NCI-H510A (cell line): ENCODE measurements at places on chromosomes 11 and 22.

GRCh38 chr11:123582992-123583504 is 71.4 kb downstream of the SCN3B start:
- DNase-seq = no peak

DNA sequence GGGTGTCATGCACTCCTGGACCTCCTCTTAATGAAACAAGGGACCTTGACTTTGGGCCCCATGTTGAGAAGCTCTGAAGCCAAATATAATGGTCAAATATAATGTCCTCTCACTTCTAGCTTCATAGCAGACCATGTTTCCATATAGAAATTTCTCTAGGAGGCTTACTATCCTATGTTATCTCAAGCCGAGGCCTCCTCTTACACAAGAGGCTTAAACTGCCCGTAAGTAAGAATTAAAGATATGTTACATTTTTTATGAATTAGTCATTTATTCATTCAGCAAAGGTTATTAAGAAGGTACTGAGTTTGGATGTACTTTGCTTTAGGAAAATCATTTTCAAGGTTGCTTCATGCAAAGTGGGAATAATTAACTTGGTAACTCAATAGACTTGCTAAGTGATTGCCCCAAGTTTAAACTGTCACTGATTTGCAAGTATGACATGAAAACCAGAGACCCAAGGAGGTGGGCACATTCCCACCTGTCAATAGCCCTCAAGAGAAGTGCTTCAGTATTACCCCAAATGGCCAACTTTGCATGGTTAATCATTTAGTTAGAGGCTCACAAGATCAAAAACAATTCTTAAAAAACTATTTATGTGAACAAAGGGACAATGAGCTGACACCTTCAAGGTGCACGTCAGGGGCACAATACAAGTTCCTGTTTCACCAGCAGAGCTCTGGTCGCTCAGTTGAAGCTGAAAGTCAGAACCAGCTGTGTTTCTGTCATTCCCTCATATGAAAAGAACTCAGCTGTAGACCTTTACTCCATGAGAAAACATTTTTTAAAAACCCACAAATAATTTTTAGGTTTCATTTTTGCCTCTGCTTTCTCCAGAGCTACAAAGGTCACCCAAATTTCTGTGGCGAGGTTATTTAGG is 20.9 kb downstream of the BDNF start:
- DNase-seq = no peak

DNA sequence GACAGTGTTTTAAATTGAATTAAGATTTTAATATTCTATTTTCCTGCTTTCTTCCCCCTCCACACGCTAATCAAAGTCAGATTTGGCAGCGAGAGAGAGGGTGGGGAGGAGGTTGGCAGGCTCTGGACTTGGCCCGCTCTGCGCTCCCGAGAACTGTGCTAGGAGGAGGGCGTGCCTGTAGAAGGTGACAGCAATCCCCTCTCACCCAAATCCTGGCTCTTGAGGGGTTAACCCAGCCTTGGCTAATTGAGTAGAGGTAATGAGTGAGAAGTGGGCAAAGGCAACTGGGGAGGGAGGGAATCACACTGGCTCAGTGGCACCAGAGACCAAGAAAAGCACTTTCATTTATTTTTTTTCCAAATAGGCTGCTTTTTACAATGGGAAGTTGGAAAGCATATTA is 42.2 kb downstream of the BUD13 start:
- no peak for DNase-seq

DNA sequence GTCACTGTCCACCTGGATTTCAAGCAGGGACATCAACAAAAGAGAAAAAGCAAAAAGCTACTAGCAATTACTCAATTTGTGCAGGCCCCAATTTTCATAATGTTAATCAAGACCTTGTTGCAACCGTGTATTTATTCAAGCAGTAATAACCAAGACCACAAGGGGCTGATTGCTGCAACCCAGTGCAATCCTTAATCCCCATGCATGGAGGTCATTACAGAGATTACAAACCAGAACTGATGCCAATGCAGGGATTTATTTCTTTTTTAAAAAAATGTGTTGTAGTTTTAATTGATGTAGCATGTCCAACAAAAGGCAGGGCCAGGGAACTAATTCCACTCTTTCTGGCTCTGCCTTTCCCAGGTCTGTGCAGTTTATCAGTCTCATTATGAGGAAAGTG is 18.4 kb downstream of the TECTA start:
- no peak for DNase-seq

DNA sequence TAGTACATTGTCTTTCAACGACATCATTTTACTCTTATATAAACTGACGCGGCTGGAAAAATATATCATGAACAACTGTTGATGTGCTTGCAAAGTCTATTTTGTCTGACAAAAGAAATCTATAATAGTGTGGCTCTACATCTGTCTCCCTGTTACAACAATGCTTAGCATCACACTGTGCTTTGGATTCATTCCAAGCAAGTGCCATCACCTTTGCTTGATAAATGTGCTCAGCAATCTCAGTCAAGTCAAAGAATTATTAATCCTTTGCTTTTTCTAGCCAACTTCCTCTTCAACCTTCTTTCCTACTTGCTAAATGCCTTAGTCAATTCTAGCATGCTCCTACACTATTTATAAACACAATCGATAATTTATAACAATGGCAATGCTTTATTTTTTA is 140.5 kb downstream of the FCHSD2 start:
- DNase-seq = no peak

DNA sequence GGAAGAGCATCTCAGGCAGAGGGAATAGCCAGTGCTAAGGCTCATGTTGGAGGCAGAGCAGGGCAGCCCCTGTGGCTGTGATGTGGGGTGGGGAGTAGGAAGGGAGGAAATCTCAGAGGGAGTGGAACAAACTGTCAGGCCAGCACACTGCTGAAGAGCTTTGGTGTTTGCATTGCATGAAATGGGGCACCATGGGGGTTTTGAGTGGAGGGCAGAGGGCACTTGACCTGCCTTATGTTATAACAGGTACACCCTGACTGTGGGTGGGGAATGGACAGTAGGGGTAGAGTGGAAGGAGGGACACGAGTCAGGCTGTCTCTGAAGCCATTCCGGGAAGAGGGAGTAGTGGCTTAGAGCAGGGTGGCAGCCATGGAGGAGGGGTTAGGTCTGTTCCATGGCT is 24.0 kb downstream of the PRDM11 start:
- DNase-seq = no peak

GRCh38 chr11:123011510-123011909 is 29.9 kb upstream of the BSX start:
- DNase-seq = no peak

DNA sequence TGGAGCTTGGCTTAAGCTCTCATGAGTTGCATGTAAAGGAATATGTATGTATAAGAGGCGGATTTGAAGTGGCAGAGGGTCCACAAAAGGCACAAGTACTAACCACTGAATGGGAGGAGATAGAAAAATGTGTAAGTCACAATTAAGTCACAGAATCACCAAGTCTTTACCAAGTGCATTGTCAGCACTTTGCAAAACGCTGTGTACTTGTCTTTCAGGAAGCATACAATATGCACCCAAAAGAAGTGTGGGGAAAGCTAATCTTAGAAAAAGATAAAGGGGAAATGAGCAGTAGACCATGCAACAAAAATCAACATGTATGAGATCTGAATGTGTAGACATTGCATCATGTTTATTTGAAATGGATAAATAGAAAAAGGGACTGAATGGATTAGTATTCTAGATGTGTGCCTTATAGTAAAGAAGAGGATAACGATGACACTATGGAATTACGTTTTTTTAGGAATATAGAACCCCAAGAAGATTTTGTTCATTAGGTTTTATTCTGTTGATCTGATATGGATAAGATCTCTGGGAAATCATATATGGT is 4.5 kb downstream of the CNTF start:
- DNase-seq = no peak

DNA sequence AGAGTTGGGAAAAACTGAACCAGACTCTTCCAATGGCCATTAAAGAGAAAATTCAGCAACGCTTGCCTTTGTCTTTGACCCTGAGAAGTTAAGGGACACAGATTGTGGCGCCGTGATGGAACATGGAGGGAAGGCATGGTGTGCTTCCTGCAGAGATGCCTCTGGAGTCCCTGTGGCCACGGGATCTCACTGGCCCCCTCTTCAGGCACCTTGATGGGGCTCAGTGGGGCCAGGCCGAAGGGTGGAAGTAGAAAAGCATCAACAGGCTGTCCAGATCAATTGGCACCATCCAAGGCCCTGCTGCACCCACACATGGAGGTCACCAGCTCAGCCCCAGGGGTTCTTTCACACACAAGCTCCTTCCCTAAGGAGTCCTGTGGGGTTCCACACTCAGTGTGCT is 42.9 kb downstream of the MORC2 start:
- DNase-seq = no peak

GRCh38 chr11:135027461-135027860 is 615.4 kb upstream of the B3GAT1 start:
- DNase-seq = no peak
